IPS DF 6.9 (cell line): ENCODE measurements at places on chromosomes 1 and 21.

GRCh38 chr21:41568606-41569385, 60.8 kb upstream of the TMPRSS2 start:
- no peak for DNase-seq

DNA sequence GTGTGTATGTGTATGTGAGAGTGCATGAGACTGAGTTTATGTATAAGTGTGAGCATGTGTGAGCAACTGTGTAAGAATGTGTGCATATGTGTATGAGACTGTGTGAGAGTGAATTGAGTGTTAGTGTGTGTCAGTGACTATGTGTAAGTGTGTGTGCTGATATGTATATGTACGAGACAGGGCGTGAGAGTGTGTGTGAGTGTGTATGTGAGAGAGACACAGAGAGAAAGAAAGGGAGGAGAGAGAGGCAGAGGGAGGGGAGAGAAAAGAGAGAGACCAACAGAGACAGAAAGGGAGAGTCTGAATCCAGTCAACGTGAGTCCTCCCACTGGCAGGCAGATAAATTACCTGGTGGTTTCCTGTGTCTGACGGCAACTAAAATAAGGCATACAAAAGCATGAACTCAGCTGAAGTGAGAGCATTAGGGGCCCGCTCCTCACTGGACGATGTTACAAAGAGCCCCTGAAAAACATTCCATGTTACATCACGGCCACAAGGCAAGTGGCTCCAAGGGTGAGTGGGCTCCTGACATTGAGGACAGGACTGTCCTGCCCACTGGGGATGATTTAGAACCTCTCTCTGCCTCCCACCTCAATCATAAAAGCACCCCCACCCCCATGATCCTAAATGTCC, 66.6 kb upstream of the TIAM1 start:
- no peak for DNase-seq

DNA sequence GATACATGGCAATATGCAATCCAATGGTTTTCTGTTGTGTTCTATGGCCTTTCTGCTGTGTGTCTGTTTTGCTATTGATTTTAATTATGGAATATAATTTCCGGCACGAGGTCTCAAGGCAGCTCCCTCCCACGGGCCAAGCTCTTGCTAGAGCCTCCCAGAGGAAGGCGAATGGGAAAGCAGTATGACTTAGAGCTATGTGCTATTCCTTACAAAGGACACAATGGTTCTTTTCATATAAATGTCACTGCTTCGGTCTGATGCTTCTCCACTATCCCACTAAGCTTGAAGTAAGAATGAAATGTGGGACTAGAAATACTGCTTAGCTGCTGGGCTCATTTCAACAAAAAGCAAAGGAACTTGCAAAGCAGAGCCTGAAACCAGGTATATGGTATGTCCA, 322.2 kb upstream of the BEND5 start:
- no peak for DNase-seq

DNA sequence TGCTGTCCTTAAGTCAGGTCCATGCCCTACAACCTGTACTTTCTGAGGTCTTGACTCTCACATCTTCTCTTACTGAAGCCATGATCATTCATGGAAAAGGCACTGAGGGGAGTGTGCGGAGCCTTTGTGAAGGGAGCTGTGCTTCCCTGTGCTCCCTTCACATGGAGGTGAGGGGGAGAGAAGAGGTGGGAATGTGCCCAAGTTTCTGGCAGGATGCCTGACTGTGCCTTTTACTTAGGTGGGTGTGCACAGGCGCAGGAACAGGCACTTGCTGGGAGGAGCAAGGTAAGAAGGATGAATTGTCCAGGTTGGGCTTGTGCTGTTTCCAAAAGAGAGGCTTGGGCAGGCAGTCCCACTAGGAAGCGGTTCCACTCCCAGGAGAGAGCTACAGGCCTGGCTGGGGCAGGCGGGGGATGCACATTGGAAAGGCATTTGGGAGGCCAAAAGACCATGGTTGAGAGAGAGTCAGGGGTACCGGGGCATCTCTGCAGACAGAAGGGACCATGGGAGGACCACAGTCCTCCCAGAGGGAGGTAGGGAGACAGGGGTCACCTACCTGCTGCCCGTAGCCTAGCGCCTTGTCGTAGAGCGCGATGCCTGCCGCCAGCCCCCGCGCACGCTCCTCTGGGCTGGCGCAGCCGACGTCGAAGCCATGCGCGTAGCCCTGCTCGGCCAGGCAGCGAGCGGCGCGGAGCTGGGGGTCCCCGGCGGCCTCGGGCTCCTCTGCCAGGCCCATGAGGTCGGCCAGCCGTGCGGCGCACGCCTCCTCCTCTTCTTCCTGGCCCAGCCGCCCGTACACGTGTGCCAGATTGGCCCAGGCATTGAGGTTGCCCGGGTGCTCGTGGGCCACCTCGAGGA, 853 bp downstream of the TTC22 start:
- no peak for DNase-seq

- no peak for DNase-seq
Observed at GRCh38 chr1:178399177-178399728, 97.5 kb downstream of the CLEC20A start.

DNA sequence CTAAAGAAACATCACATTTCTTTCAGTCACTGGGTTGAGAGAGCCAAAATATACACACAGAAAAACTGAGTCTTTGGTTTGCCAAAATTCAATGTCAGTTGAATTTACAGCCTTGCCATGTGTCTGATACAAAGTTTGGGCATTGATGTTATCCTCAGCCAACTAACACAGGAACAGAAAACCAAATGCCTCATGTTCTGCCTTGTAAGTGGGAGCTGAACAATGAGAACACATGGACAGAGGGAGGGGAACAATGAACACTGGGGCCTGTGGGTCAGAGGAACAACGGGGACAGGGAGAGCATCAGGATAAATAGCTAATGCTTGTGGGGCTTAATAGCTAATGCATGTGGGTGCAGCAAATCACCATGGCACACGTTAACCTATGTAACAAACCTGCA, 39.6 kb upstream of the C21orf91 start:
- no peak for DNase-seq
